ENCODE measurements at places on chromosomes 5 and 9.

GRCh38 chr9:129291041-129291501 is 113.0 kb upstream of the IER5L start:
- DNase-seq, result no peak

- no peak for DNase-seq
Observed at GRCh38 chr5:68500813-68501212, 285.3 kb downstream of the PIK3R1 start.

- DNase-seq, result no peak
Observed at GRCh38 chr9:132238992-132239391, 77.1 kb downstream of the NTNG2 start.

GRCh38 chr9:99602854-99603253 is 218.8 kb upstream of the NR4A3 start:
- DNase-seq, result no peak

DNA sequence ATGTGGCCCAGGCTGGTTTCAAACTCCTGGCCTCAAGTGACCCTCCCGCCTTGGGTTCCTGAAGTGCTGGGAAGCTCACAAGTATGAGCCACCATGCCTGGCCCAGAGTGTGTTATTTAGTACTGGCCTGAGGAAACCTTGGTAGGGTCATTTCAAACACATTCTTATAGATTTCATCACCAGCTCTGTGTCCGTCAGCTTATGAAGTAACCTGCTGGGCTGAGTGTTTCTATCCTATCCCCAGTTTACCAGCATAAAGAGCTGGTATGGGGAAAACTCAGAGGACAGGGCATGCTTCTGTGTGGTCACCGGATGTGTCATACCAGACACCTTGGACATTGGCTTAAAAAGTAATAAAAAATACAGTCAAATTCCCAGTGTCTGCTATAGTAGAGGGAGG is 45.3 kb downstream of the PTPN3 start:
- no peak for DNase-seq

DNA sequence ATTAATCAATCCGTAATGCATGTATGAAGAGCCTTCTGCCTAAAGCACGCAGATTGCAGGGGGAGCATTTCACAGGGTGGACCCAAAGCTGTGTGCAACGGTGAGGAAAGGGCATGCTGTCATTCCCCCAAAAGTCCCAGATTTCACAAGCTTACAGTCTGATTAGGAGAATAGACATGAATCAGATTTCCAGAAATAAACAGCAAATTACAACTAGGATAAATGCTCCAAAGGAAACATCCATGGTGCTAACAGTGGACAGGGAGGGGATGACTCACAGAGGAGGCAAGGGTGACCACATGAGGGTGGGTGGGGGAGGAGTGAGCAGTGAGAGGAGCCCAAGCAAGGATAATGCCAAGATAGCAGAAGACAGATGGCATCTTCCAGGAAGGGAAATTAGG is 258.4 kb upstream of the TAS2R1 start:
- no peak for DNase-seq

DNA sequence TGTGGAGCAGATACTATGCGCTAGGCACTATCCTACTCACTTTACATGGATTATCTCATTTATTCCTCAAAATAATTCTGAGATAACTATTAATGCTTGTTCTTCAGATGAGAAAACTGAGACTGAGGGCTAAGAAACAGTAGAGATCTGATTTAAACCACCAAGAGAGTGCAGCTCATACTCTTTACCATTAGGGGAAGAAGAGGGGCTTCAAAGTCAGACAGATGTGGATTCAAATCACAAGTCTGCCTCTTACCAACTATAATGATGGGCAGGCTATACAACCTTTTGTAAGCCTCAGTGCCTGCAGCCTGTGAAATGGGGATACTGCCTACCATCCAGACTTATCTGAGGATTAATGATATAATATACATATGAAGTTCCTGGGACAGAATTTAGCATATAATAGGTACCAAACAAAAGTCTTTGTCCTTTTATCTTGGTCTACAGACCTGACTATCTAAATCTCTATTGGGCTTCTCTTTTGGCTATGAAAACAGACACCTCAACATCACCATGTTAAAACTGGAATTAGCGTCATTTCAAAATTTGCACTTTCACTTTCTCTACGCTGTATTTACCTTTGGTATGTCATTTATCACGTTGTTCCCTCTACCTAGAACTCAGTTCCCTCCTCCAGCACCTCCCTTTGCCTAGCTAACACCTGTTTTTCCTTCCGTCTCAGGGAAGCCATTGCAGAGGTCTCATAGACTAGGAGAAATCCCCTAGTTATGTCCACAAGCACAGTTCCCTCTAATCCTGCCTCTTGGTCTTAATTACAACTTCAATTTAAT is 13.8 kb upstream of the TMEM267 start:
- no peak for DNase-seq

- no peak for DNase-seq
Observed at GRCh38 chr5:145347026-145347616, 488.0 kb downstream of the PRELID2 start.

GRCh38 chr5:68344447-68345111 is 129.0 kb downstream of the PIK3R1 start:
- no peak for DNase-seq

- no peak for DNase-seq
Observed at GRCh38 chr5:35373249-35373648, 143.0 kb upstream of the PRLR start.

GRCh38 chr5:34886392-34887119 is 28.7 kb downstream of the RAD1 start:
- no peak for DNase-seq

GRCh38 chr9:88874391-88874790 is 116.9 kb upstream of the S1PR3 start:
- DNase-seq, result no peak

- DNase-seq, result no peak
Observed at GRCh38 chr5:142749321-142749720, 20.9 kb upstream of the ARHGAP26 start.

DNA sequence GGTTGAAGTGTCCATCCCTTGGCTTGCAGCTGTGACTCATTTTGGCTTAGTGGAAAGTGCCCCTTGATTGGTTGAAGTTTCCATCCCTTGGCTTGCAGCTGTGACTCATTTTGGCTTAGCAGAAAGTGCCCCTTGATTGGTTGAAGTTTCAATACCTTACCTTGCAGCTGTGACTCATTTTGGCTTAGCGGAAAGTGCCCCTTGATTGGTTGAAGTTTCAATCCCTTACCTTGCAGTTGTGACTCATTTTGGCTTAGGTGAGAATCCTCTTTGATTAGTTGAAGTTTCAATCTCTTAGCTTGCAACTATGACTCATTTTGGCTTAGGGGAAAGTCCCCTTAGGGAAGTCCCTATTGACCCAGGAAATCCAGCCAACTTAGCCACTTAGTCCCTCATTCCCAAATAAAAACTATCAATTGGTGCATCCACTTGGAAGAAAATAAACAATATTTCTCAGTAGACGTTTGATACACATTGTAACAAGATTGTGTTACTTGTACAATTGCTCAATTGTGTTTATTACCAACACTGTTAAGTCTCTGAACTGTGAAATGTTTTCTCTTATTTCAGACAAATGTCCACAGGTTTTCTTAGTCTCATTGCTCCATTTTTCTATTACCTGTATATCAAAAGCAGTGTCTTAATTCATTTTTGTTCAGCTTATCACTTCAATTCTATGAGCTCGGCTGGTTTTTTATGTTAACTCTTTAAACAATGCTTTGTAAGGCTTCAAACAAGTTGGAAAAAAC is 2308.8 kb upstream of the ACO1 start:
- no peak for DNase-seq

- no peak for DNase-seq
Observed at GRCh38 chr5:45691656-45692055, 4.5 kb downstream of the HCN1 start.

GRCh38 chr9:130662970-130663257 is 1.5 kb upstream of the PRDM12 start:
- no peak for DNase-seq

DNA sequence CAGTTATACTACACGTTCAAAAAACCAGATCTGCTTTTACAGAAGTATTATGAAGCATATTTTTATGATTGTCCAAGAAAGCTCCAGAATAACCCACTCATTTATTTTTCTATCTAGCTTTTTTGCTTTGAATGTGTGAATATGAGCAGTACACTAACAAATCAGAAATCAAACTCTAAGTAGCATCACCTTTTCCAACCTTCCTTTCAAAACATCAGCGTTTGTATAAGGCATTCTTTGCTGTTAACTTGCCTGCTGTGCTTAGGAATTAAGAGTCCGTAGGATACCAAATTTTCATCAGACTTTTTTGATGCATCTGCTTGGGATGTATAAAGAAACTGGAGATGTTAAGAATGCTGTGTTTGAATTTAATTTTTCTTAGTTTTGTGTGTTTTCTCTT is 3.8 kb downstream of the TLE4 start:
- no peak for DNase-seq

DNA sequence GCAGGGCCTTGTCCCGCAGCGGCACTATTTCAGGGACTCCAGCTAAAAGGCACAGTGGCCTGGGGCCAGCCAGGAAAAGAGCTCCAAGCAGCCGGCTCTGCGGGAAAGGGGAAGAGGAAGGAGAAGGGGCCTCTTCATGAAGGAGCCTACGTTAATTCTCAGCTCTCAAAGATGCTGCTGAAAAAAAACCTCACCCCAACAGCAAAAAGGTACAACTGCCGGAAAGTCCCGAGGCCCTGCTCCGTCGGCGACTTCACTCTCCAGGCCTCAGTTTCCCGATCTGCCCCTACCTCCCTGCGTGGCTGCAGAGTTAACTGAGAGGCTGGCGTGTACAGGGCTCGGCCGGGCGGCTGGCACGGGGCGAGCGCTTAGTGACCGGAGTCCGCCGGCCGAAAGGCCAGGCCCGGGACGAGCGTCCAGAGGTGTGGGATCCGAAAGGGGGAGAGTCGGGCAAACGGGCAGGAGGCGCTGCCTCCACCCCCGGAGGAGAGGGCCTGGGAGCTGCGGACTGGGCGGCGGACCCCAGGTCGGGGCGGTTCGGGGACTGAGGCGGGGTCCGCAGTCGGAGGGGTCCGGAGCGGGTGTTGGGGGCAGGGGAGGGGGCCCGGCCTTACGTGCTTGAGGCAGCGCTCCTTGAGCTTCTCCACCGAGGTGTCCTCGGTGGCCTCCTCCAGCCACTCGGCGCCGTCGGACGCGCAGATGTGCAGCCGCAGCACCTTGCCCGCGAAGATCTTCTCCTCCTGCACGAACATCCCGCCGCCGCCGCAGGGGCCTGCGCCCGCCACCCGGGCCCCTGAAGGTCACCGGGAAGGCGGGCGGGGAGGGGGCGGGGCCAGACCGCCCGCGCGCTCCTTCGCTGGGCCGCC is 529 bp downstream of the UBAC1 start:
- no peak for DNase-seq

DNA sequence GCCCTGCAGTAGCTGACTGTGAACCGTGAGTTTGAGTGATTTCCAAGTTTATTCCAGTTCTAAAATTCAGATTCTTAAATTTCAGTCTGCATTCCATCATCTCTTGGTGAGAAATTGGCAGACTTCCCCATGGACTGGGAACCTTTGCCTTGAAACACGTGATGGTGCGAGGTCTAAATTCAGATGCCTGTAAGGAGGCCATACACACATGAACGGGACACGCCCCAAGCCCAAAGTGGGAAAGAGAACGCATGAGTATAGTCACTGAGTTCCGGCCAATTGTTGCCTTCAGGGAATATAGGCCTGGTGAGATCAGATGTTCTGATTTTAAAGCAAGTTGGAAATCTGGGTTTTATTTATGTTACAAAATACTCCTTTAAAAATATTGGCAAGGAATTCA is 1084.4 kb upstream of the WWC1 start:
- DNase-seq, result no peak

DNA sequence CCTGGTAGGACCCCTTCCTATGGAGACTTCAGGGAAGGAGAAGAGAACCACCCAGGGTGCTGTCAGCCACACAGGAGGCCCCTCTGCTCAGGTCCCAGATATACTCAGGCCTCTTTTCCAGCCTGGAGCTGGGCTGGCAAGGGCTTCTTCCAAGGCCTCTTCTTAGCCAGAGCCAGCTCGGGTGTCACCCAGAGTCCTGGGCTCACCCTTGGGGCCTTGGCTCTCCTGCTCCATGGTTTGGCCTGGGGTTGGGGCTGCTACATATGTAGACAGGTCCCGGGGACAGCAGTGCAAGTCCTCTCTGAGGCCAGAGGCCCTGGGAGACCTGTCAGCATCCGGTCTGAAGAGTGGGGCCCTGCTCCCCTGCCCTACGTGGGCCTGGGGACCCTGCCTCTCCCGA is 22.8 kb downstream of the PAEP start:
- no peak for DNase-seq

DNA sequence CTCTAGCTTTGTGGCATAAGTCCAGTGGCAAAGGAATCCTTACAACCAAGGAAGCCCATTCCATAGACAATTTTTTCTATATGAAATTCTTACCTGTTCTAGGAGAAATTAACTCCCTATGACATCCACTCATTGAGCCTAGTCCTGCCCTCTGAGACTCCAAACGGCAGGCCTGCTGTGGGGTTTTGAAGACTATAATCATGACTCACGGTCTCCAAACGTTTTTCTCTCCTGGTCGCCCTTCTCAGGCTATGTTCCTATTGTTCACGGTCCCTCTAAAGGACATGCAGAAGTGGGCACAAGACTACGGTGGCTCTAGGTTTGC is 611 bp downstream of the EXOSC3 start:
- DNase-seq, result no peak

DNA sequence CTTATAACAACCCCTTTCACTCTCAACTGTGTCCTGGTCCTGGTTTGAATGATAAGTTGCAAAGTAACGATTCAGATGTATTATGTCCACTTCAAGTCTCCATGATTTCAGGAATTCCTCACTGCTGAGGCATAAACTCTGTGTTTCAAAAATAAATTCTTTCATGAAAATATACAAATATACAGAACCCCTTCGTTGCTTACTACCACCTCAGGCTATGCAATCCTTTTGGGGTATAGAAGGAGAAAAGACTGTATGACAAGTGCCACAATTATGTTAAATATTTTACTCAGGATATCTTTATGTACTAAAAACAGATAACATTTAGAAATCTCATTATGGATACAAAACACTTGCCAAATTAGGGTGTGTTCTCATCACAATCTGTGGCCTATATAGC is 190.7 kb downstream of the KCTD16 start:
- DNase-seq, result no peak

DNA sequence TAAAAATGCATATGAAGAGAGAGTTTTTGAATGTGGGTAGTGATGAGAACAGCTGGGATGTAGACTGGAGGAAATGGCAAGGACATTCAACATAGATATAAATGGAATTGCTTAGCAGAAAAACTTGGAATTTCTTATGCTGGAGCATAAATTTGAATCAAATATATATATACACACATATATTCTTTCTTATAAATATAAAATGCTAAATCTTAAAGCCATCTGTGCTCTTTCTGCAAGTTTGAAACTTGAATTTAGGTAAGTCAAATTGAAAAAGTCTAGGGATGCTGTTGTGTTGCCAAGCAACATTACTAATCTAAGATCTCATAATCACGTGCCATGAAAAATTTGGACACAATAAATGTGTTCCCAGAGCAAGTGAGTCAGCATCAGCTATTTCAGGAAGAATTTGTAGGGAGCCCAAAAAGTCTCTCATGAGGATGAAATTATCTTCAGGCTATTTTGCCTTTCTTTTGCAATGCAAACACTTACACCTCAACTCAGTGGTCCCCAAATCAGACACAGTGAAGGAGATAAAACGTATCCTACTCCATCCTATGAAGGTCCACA is 58.4 kb upstream of the ALDH1A1 start:
- no peak for DNase-seq

Measured in NCI-H2081 treated with DMSO at 0.1 percent for 48 hours (cell line).